Amniotic stem cell (primary cell): ENCODE measurements at places on chromosomes 2 and 18.
A peak's percentile ranks its signal among the peaks of the same experiment; 100 is the strongest.

DNA sequence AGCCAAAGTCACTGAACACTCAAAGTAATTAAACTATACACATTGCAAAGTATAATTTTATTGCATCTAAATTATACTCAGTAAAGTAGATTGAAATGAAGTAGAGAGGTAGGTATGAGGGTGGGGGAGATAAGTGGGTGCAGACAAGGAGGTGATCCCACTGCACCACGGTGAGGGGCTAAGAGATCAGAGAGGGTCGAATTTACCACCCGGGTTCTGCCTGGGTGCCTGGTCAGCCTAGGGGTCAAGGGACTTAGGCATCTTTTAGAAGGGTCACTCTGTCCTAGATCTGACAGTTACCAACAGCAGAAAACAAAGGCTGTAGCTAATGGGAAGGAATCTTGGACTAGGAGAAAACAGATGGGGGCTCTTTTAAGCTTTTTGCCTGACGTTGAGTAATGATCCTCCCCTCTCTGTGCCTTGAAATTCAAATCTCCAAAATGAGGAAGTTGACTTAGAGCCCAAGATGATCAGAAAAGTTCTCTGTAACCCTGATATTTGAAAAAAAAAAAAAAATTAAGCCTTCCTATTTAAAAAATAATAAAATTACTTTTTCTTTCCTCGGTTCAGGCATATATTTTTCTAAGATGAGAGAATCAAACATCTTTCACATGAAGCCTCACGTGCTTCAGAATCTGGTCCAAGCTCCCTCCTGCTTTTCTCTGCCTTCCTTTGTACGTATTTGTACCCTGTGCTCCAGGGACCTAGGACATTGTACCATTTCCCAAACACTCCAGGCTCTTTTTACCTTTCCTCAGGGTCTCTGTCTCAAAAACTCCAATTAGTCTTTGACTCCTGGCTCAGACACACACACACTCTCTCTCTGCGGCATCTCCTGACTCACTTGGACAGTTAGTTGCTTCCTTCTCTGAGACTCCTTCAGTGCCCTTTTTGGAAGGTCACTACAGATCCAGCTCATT is 353.9 kb downstream of the CYRIA start:
- DNase-seq = no peak

DNA sequence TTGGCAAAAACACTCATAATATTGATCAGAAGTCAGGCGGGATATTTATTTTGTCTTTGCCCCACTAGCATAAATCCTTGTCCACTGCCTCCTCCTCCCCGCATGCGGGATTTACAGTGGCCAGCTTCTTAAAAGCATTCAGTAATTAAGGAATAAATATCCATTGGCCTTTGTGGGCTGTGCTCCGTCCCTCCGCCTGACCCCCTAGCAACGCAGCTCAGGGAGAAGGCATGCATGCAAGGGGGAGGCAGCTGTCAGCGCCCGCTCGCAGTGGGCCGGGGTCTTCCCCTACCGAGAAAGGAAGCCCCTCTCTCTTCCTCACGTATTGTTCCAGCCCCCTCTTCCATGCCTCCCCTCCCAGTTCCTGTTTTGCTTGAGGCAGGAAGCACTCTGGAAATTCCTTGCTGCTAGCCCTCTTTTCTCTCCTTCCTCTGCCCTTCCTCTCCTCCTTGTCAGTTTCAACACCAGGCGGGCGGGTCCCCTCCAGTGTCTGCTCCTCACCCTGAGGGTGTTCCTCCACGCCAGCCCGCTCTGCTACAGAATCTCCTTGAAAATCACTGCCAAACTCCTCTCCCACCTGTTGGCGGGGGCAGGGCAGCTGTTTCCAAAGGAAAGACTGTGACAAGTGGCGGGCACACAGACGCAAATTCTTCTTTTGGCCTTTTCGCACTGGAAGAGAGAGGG is 60.1 kb downstream of the GBX2 start:
- DNase-seq = no peak

DNA sequence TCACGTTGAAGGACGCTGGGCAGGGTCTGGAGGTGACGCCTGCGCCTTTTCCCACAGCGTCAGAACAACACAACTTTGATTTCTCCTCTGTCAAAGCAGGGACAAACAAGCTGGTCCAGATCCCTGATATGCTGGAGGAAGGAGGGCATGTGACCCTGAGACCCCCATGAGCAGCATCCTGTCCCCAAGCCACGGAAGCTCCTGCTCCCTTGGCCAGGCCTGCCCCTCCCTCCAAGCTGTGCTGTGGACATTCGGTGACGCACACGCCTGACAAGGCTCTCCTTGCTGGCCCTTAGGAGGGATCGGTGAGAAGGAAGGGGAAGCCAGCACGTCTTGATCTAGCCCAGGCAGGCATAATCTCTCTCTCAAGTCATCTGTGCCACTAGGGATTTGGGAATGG is 11.3 kb downstream of the MLPH start:
- DNase-seq = no peak

DNA sequence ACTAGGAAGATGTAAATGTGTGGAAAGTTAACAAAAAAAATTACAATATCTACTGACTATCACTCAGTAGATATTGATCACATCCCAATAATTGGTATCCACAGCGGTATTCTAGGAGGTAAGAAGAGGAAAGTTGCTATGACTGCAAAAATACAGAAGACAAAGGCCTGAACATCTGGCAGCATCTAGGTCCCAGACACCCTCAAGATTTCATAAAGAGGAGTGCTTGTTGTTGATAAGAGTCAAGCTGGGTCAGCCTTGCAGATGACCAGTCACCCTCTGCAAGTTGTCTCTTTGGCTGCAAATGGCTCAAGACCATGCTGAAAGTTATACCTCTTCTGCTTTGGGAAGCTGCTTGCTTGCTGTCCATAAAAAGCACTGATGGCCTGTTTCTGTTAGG is 228.4 kb upstream of the FBXO11 start:
- no peak for DNase-seq

GRCh38 chr18:61992285-61992684 is 99.5 kb upstream of the RNF152 start:
- peak; percentile 25 for DNase-seq

DNA sequence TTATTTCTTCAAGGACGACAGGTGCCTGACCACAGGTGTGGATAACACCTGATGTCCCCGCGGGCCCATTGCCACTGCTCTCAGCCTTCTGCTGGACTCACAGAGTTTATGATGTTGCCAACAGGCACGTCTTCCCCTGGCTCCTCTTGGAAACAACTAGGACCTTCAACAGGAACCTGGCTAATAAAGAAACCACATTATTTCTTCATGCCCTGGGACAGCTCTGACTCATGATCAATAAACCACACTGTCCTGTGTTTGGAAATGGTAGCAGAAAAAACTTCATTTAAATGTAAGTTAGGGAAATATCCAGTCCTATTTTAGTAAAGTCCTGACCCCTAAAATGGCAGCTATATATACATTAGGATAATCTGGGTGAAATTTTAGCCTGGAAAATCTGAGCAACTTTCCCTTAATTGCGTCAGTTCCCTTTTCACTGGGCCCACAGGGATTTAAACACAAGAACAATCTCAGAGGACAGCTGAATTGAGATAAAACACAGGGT is 158.9 kb downstream of the VAPA start:
- no peak for DNase-seq

DNA sequence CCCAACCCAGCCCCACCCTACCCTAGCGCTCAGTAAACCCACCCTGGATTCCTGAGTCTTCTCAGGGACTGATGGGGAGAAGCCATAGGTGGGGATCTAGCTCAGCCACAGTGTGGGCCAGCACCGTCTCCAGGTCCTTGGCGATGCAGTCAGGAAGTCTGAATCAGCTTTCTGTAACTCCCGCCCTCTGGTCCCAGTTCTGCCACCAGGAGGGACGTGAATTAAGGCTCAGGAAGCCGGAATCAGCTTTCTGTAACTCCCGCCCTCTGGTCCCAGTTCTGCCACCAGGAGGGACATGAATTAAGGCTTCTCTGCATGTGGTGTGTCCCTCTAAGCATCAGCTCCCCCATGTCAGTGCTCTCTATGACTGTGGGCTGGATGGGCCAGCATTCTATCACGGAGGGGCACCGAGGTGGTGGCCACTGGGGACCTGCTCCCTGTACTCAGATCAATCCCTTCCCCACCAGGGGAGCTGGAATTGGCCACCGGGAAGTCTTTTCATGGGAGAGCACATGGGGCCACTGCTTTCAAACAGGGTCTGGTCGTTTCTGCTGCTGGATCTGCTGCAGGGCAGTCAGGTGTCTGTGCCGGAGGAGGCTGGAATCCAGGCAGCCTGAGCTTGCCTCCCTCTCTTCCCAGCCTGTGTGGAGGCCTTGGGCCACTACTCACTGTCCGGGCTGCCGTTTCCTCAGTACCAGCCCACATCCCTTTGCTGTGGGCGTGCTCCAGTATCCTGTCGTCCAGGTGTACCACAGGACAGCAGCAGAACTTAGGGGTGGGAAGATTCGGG is 24.7 kb downstream of the ASB18 start:
- no peak for DNase-seq

DNA sequence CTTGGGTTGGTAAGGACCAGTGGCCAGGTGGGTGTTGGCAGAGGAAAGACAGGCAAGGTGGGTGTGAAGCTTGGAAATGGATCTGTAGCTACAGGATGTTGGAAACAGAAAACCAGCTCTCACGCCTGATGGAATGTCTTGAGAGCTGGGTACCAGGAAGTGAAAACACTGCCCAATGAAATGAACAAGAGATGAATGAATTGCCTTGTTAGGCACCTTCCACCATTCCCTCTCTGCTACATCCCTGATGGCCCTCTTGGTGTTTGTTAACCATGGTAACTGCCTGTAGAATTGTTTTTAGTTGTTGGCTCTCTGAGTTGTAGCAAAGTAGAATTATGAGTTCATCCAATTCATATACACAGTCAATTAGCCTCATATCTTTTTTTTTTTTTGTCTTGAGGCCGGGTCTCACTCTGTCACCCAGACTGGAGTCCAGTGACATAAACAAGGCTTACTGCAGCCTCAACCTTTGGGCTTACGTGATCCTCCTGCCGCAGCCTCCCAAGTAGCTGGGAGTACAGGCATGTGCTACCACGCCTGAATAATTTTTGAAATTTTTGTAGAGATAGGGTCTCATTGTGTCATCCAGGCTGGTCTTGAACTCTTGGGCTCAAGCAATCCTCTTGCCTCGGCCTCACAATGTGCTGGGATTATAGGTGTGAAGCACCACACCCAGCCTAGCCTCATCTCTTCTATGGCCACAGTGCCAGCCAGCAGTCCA is 9.5 kb downstream of the KCMF1 start:
- no peak for DNase-seq

DNA sequence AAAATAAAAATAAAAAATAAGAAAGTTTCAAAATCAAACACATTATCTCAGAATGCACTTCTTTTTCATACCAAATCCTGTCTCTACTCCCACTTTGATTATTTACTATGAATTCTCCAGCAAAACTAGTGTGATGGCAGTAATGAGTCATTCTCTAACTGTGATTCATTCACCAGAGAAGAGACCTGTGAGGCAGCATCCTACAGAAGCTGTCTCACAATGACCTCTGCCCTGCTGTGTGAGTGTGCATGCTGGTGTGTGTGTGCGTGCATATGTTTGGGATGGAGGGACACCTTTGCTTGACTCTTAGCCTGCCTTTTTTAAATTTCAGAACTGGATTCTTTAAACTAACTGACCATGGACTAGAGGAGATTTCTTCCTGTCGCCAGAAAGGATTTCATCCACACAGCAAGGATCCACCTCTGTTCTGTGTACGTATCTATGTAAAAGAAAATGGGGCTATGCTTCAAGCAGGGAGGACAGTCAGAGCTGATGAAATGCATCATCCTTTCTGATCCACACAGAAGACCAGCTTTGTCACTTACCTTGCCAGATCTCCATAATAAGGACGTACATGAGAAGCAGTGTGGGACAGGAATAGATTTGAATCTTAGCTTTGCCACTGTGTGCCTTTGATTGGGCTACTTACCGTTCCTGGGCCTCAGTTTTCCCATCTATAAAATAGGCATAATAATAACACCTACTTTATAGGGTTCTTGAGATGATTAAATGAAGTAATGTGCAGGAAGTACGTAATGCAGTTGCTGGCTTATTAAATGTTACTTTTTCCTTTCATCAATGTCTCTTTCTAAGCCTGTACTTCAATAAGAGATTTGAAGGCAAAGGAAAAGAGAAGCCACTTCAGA is 31.2 kb downstream of the STAMBP start:
- peak; percentile 53 for DNase-seq

DNA sequence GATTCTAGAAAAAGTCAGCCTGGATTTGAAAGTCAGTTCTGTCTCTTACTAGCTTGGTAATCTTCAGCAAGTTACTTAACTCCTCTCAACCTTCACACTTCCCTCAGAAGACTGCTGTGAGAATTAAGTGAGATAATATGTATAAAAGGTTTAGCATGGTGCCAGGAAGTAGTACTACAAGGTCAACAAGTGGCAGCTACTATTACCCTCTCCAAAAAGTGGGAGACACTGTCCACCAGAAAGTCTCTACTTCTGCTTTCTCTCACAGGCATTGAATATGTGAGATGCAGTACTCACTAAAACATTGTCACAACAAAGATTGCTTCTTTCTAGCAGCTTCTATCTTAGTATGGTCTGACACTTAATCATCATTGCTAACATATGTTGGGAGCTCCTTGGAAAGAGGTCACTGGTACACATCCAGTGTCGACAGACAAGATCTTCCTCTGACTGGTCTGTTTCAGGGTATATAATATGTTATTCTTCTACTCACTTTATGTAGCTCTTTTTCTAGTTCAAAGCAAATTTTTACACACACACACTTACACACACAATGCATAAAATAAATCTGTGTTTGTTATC is 47.9 kb downstream of the DOCK10 start:
- no peak for DNase-seq

DNA sequence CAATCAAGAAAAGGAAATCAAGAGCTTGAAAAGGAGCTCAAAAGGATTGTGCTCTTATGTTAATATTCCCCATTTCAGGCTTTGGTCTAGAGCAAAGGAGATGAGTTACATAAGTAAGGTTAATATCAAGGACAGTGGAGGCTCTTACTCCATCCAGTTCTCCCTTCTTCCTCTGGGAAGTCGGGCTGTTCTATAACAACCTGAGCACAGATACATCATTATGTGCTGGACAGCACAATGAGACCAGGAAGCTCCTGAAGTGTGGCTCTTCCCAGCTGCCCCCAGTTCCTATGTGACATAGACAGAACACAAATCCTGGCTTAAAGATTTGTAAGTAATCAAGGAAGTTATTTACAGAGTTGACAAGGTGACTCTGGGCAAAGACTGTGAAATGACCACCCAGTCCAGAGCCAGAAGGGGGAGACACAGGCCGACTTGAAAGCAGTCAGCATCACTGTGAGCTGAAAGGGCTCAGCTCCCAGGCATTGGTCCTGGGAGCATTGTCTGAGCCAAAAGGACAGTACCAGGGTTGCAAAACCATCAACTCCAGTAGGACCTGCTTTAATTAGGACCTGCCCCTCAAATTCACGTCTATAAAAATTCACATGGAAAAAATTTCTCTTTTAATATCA is 917.6 kb upstream of the ACVR2A start:
- DNase-seq = no peak

- DNase-seq = no peak
Measured at GRCh38 chr2:42879913-42880737, 87.7 kb upstream of the HAAO start.
